Kidney (tissue), 22 donors: ENCODE measurements at places on chromosomes 6 and 20. TPM values are rescaled to one million over a fixed set of nuclear protein-coding genes. Genes with fewer than 3 reads are reported as not detected.

Gene OR2J3
- not detected for total RNA-seq

Gene CRYBG1
- total RNA-seq = 32.6 TPM

Gene ZFP64
- 14.6 TPM for total RNA-seq

Gene FOXP4
- total RNA-seq = 33.2 TPM

Gene SF3B5
- 101 TPM for total RNA-seq

Gene BHLHE23
- not detected for total RNA-seq

Gene SLC2A10
- total RNA-seq = 7.1 TPM
